ENCODE measurements at places on chromosomes 7 and 10.

- DNase-seq, result no peak
These were observed 58.1 kb downstream of the CTBP2 start for GRCh38 chr10:125102246-125102645.

DNA sequence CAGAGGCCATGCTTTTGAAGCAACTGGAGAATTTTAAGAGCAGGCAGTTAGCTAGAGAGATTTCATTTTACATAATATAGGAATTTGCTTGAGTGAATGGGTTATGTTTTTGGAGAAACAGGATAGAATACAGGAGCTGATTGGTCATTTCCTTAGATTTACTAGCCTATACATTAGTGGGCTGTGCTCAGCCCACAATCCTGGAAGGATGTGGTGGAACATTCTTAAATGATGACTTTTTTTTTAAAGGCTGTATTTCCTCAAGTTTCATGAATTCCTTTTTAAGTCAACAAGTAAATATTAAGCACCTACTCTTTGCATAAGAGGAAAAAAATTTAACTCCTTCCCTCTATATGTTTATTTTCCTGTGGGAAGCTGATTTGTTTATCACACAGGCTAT lies 314.4 kb upstream of the BMPER start:
- no peak for DNase-seq

DNA sequence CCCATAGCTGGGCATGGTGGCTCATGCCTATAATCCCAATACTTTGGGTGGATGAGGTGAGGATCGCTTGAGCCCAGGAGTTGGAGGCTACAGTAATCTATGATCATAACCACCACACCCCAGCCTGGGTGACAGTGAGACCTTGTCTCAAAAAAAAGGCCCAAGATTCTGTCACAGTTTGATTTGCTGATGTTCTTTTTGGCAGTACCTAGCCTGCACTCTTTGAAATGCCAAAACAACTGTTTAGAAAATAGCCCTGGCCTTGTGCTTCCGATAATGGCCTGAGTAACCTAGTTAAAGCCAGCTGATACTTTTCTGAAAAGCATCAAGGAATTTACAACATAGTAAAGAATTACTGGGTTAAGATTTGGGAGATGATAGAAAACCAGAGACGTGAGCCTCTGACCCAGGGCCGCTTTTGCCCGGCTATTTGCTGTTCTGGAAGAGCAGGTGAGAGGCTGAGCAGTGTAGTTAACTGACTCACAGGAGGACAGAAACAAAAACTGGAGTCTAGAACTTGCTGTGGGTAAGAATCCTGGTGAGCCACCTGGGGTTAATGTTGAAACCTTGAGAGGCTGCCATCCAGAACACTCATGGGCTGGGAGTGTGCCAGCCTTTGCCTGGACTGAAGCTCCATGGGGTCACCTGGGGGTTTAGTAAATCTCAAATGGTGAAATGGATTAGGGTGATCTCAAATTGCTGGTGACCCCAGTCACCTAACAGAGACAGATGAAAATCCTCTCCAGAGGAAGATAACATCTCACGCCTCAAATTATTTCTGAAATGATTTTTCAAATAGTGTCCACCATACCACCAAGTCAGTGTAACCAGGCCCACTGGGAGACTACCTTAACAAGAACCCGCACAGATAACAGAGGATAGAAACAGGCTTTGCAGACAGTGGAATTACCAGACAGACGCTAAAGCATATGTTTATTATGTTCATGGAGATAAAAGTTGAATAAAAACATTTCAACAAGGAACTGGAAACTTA lies 51.8 kb downstream of the GALNT11 start:
- DNase-seq, result no peak

DNA sequence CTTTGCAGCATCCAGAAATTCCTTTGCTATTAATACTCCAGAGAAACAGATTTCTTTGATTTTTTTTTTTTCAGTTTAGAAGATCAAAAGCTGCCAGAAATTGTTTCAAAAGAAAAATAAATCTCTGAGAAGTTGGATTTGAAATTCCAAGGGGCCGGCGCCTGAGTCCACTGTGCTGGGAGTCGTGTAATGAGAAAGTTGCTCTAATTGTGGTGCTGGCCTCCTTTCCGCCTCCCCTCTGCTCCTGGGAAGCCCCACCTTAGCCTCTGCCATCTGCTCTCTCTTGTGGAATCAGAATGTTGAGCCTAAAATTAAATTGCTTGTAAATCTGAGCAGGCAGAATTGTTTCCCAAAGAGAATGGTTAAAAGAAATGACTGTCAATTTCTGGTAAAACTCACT lies 93.3 kb downstream of the EMX2 start:
- DNase-seq, result no peak

DNA sequence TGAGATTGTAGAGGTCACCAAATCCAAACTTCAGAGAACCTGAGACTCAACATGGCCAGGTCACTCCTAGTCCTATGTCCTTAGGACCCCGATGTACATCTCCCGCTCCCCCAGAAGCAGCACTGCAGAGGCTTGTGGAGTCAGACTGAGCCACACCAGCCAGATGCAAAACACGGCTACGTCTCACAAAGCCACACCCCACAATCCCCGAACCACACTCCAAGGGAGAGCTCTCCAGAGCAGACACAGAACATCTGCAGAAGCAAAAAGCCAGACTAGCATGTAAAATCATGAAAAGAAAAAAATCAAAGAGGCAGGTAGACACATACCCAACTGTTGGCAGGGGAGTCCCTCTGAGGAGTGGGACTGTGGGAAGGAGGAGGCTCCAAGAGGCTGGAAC lies 104.9 kb downstream of the CTBP2 start:
- no peak for DNase-seq

- DNase-seq, result no peak
These were observed 143.5 kb upstream of the ZMIZ1 start for GRCh38 chr10:78925275-78925674.

DNA sequence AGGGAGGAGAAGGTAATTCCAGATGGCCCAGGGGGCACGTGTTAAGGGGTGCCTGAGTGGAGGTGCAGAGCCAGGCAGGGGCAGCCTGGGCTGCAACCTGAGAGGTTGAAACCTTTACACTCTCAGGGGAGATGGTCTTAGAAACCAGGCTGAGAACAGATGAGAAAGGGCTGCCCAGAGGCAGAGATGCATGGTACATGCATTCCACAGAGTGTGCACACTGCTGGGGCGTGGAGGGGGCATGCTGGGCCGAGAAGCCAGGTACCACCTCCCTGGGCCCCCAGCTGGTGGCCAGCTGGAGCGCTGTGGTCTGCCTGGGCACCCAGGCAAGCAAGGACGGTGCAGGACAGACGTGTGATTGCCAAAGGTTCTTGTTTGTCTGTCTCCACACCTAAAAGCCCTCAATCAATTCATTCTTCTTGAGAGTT lies 14.1 kb upstream of the CSGALNACT2 start:
- no peak for DNase-seq

DNA sequence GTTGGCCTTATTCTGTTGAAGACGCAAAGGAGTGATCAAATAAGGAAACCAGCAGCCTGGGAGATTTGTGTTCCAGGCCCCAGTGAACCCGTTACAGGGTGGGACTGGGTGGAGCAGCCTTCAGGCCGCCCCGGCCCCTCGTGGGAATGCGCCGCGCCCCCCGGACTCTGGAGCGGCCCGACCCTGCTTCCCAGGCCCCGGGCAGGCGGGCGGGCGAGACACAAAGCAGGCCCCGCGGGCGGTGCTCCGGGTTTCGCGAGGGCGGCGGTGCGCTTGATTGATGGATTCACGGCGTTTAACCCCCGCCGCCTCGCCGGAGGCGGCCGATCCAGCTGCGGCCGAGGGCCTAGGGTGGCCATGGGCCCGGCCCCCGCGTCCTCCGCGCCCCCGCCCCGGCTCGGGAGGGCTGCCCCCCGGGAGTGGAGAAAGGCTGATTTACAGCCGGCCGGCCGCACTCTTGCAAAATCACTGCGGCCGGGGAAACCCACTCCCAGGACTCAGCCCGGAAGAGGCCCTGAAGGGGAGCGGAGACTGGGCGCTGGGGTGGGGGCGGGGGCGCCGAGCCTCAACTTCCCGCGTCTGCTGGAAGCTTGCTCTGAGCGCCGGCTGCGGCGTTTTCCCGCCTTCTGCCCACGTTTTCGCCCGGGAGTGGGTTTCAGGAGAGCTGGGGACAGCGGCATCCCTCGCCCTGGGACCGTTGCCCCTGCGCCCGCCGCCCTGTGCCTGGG lies 299.6 kb upstream of the NFE2L3 start:
- no peak for DNase-seq

DNA sequence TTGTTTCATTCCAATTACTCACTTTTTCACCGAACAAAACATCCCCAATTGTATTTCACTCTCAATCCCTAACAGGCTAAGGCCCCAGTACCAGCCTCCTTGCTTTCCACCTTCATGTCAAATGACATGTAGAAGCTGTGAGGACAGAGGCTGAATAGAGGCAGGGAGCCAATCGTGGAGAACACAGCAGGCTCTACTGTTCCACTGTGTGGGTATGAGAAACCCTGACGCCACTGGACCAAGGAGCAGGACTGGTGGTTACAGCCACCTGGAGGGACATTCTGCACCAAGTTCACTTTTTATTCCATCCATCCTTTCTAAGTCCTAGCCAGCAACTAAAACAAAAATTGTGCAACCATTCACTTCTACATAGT lies 502.8 kb downstream of the SORCS1 start:
- DNase-seq, result no peak

DNA sequence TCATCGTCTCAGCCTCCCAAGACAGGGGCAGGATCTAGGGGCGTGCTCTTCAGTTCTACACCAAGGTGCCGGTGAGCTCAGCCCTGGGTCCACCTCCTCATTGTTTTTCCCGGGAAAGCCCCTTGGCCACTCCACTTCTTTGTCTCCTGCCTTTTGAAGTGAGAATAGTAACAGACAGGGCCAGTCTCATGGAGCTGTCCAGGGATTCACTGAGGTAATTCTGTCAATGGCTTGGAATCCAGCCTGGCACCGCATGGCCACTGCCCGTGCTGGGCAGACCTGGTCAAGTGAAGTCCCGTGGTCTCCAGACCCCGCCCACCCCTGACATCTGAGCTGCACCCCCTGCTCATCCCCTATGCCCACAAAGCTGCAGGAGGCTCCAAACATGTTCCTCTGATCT lies 138.9 kb downstream of the TNS3 start:
- no peak for DNase-seq

DNA sequence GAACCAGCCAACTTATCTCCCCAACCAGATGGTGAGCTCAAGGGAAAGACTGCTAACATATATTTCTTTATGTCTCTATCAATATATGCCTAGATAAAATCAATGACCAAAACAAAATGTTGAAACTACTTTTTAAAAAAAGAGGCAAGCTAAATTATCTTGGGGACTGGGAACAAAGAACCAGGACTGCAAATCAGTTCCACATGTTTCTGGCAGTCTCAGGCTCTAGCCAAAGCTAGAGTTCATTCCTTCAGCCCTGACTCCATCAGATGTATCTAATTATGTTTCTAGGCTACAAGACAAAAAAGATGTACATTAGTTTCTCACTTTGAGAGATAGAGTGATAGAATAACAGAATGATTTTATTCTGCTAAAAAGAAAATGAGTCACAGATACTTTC lies 1290.3 kb upstream of the SORCS1 start:
- no peak for DNase-seq

DNA sequence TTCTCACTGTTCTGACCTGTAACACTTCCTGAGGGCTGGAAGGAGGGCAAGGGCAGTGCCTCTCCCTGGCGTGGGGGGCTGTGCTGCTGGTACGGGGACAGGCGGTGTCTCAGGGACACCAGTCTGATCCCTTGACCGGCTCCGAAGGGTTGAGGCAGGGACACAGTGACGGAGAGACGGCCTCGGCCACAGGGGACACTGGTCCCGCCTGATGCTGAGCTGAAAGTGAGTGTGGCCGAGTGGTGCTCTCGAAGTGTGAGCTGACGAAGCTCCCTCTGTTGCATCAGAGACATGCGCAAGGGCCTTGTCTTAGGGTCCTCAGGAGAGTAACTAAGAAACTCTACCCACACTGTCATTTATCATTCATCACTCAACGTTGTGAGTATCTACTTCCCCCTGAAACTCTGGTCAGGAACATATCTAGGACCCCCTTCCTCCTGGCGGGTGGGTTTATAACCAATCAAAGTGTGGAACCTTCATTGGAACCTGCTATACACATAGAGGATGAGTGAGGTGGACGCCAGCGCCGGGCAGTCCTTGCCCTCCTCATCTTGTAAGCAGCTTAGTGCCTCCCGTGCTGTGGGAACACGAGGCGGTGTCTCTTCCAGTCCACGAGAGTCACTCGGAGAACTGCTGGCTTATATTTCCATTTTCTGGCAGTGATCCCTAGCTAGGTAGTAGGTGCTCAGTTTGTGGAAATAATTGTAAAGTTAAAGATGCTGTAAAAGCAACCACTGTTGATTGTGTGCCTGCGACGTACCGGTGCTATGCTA lies 283.1 kb downstream of the DNAJB6 start:
- no peak for DNase-seq

GRCh38 chr7:127890726-127891125 lies 140.5 kb downstream of the LRRC4 start:
- DNase-seq, result no peak

DNA sequence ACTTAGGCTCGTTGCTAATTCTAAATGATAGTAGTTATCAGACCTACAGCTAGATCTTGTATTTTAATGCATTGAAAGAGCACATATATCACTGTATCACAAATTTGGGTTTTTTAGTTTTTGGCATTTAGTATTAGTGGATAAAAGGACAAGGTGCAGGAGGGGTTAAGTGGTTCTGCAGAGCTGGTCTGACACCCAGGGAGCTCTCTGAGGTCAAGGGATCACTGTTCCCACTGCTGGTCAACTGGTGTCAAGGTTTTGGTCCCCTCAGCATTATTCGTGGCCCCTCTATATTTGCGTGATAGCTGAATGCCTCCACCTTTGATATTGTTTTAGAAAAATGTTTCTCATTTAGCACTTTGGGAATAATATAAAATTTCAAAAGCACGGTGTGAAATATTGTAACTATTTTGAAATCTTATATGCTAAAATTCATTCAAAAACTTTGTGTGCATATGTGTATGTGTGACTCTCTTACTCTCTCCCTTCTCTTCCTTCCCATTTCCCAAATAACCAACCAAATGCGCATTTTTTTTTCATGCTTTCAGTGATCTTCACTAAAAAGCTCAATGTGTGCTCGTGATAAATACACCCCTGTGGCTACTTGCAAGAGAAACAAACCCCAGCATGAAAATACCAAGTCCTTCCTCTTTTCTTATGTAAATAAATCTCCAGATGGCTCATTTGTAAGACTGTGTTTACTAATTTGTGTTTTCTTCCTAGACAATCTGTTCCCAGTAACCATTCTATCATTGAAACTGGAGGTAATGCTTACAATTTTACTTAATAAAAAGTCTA lies 309.2 kb downstream of the FGFR2 start:
- no peak for DNase-seq

DNA sequence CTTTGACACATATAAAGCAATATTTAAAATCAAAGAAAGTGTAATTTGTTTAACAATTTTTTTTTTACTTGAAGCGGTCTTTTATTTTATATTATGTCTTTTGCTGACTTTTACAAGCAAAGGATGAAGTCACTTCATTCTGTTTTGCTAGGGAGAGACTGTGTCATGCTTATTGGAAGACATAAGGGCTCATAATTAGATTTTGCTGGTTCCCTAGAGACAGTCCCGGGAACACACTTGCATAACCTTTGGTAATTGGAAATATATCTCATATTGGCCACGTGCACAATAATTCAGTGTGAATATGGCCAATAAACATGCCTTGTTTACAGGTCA lies 448 bp upstream of the NET1 start:
- DNase-seq, result no peak

Data from nucleus accumbens (tissue), 56 donors.